Activated CD4-positive, alpha-beta T cell treated with anti-CD3 and anti-CD28 coated beads for 36 hours (primary cell): ENCODE measurements at places on chromosomes 1 and 21. TPM values are rescaled to one million over a fixed set of nuclear protein-coding genes. Genes with fewer than 3 reads are reported as not detected.
A peak's percentile ranks its signal among the peaks of the same experiment; 100 is the strongest.

- no peak for DNase-seq
Observed at GRCh38 chr1:205301205-205301821, 20.2 kb downstream of the NUAK2 start.

Gene DAB1
- 0.11 TPM for total RNA-seq

GRCh38 chr1:238248356-238248755 is 357.6 kb upstream of the ZP4 start:
- no peak for DNase-seq

GRCh38 chr1:68231627-68232288 is 565 bp downstream of the WLS start:
- no peak for DNase-seq

DNA sequence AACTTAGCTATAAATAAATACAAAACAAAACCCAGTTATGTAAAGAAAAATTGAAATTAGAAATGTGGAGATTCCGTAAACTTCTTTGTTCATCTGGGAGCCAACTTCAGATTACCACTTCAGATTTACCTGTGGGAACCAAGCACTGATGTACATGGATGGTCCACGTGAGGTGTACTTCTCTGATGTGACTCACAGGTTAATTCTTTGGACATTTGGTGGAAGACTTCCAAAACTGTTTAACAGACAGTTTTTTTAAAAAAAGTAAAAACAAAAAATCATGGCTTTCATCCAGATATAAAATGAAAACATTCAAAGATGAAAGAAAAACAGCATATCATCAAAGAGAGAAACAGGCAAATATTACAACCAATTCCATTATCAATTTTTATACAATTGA is 92.0 kb downstream of the MAST2 start:
- DNase-seq = no peak

Gene CYP4A11
- total RNA-seq = not detected

Gene OR2M3
- total RNA-seq = not detected

GRCh38 chr21:45152265-45152746 is 77.9 kb downstream of the ADARB1 start:
- DNase-seq = peak; percentile 87

DNA sequence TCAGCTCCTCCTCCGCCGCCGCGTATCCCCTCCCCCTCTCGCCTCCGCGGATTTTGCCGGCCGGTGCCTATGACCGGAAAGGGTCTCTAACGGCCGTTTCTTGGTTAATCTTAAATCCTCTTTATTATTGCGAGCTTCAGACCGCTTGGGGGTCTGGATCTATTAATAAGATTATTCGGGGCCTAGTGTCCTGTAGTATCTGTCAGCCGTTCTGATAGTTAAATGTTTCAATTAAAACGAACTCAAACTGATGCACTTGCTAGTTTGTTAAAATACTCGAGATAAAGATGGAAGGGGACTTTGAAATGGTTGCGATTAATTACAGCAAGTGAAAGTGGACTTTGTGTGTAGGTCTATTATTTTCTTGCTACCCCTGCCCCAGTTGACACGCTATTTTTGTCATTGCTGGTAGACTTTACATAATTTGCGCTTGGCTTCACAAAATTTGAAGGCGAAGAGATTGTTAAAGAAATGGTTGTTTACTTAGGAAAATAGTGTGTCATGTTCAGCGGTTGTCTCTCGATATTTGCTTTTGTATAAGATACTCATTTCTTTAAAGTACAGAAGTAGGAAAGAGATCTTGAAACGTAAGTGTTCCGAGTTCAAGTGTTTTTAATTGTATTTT is 779 bp downstream of the SON start:
- DNase-seq = peak; percentile 89

DNA sequence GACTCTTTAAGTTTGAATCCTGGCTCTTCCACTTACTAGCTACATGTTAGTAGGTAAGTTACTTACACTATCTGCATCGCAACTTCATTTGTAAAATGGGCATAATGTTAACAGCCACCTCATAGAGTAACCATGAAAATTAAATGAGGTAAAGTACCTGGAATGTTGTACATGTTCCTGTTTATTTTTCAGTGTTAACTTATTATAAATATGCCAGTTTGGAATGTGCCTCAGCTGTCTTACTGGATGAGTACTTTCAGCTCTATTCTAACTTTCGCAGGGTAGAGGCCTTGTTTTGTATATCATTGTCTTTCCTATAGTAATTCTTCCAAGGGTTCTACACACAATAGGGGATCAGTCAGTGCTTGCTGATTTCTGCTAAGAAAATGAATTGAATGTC is 167.4 kb downstream of the DUSP10 start:
- no peak for DNase-seq

GRCh38 chr1:37656026-37656425 is 21.3 kb upstream of the RSPO1 start:
- DNase-seq = no peak

- no peak for DNase-seq
Observed at GRCh38 chr1:168601051-168601450, 24.6 kb downstream of the XCL1 start.

Gene HSPA6
- total RNA-seq = 0.11 TPM

DNA sequence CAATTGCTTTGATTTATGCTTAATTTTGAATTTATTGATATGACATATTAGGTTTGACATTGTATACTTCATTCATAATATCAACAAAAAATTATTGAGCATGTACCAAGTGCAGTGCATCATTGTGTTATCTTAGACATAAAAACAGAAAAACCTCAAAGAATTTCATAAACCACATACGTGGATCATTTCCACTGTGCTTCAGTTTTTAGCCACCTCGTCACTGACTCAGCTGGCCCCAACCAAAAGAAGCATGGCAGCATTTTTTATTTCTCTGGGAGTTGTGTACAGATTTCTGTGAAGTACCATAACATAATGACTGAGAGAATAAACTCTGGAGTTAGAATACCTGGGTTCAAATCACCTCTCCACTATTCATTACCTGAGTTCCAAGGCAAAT is 95.6 kb upstream of the C1orf87 start:
- no peak for DNase-seq

- DNase-seq = no peak
Observed at GRCh38 chr1:58769809-58770320, 14.0 kb downstream of the JUN start.

Gene NGF
- total RNA-seq = not detected

Gene ANGPTL1
- total RNA-seq = not detected

- DNase-seq = no peak
Observed at GRCh38 chr1:170215072-170215885, 69.5 kb downstream of the NTMT2 start.

Gene PGBD5
- total RNA-seq = not detected

DNA sequence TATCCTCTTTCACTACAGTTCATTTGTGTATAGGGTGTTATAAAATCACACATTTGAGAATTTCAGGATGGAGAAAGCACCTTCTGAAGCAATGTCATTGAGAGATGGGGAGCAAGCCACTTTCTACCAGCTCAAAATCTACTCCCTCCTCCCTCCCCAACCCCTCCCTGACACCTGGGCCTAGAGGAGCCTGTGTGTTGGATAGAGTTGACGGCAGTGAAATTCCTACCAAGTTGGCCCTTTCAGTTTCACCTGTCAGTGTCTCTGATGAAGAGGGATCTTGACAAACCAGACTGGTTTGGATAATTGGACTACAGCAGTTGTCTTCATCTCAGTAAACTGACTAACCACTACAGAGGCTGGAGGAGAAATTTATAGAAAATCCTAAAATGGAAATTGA is 125.0 kb upstream of the HOOK1 start:
- DNase-seq = no peak

Gene AKT3
- total RNA-seq = 29.3 TPM

GRCh38 chr21:15164678-15165303 is 100.0 kb upstream of the NRIP1 start:
- DNase-seq = no peak
